ENCODE measurements at places on chromosomes 3 and 15. TPM values are rescaled to one million over a fixed set of nuclear protein-coding genes. Genes with fewer than 3 reads are reported as not detected.

Gene CHST14
- 18.0 TPM for total RNA-seq

Gene DNAH1
- 16.6 TPM for total RNA-seq

Gene C3orf85
- not detected for total RNA-seq

Gene CCRL2
- 6.3 TPM for total RNA-seq

Gene SERPINI2
- total RNA-seq: 0.55 TPM

Gene PLAAT1
- 0.96 TPM for total RNA-seq

Gene GOLGA8G
- not detected for total RNA-seq

Gene WWTR1
- total RNA-seq: 67.1 TPM

Gene NMB
- total RNA-seq: 9.1 TPM

Gene CCDC9B
- total RNA-seq: 56.5 TPM

Gene TKT
- total RNA-seq: 194 TPM

Gene LRRN1
- total RNA-seq: 4.7 TPM

Gene AQP9
- total RNA-seq: 0.49 TPM

Gene ZNF620
- total RNA-seq: 5.4 TPM

GRCh38 chr3:122716667-122717066 lies 36.0 kb downstream of the PARP14 start:
- DNase-seq: no peak

DNA sequence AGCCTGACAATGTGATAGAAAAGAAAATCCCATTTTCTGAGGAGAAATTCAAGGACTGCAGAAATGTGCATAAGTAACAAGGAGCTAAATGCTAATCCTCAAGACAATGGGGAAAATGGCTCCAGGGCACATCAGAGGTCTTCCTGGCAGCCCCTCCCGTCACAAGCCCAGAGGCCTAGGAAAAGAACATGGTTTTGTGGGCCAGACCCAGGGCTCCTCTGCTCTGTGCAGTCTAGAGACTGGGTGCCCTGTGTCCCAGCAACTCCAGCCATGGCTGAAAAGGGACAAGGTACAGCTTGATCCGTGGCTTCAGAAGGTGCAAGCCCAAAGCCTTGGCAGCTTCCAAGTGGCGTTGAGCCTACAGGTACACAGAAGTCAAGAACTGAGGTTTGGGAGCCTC lies 176.8 kb upstream of the SUCLG2 start:
- no peak for DNase-seq

DNA sequence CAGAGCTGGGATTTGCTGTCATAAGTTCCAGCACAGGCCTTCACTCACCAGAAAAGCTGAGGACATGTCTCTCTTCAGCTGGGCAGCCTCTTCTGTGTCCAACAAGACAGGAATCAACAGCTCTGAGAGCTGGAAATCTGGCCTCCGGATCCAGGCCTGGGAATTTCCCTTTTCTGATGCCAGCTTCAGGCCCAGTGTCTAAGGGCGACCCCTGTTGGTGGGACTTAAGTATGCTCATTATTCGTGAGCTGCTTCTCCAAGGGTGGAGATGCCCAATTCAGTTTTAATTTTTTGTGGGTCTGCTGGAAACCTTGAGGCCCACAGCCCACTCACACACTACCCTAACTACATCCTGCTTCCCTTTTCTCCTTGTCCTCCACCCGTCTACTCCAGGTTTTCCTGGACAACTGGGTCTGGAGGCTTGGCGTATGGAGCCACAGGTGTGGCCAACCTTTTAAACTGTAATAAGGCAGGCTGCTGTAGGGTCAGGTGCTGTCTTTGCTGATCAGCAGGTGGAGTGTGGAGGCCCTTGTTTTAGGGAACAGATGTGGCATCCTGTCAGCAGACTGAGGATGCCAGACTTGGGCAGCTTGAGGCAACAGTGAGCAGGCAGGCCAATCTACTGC lies 2.6 kb upstream of the CEMIP start:
- DNase-seq: peak; percentile 79

DNA sequence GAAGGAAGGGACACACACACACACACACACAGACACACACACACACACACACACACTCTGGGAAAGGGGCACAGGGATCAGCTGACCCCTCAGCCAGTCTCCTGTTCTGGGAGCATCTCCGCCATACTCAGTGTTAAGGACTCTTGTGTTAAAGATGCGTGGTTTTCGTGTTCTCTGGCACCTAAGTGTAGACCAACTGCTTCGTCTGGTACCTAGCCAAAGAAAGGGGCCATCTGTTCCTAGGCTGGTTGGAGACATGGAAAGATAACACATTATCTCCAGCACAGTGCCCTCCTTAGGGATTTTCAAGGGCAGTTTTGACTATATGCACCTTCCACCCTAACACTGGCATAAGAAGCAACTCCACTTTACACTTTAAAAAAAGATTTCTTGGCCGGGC lies 65.1 kb downstream of the EPHB1 start:
- no peak for DNase-seq

DNA sequence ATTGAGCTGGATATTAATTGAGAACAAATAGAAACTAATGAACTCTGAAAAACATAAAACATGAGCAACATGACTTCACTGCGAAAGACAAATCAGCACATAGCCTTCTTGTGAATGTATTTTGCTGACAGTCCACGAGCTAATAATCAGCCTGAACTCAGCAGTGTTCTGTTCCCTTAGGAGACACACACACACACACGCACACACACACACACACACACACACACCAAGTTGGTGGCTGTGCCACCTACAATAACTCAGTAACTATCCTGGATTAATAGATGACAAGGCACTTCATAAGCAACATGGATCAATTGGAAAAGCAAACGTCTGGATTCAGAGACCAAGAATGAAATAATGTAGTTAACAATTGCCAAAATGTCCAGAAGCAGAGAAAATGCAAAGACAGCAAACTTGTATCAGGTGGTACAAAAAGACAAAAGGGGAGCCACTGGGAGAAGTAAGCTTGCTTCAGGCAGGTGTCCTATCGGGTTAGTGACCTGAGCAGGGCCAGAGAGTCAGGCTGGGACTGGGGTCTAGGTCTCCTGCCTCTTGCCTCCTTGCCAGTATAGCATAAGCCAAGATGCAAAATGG lies 20.5 kb upstream of the UBE2Q2 start:
- no peak for DNase-seq

DNA sequence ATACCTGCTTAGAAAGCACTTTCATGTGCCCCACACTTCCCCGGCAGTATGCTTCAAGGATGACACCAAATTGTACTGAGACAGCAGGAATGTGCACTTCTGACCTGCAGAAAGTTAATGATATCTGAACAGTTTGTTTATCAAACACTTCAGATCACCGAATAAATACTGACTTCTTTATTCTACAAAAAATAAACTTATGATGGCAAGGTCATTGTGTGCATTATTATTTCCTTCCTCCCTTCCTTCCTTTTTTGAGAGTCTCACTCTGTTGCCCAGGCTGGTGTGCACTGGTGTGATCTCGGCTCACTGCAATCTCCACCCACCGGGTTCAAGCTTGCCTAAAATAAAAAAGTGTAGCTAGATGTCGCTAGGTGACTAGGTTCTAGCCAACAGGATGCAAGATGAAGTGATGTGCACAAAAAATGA lies 80.3 kb downstream of the FAIM start:
- DNase-seq: no peak

GRCh38 chr3:127536830-127537812 lies 53.4 kb downstream of the TPRA1 start:
- DNase-seq: no peak

- no peak for DNase-seq
Observed at GRCh38 chr3:47070770-47071169, 91.3 kb downstream of the NBEAL2 start.

DNA sequence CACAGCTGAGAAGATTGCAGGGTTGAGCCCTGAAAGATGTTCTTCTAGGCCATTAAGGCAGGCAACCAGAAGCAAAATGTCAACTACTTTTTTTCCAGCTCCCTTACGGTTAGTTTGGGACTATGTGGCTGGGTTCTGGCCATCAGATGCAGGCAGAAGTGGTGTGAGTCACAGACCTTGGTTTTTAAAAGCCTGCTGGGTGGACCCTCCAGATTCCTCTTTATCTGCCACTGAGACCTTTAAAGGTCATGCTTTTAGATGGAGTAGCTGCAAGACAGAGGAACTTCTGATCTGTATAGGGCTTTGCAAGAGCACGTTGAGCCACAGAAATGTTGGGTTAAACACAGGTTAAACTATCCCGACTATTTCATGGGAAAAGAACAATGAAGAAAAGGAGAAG lies 102.9 kb downstream of the CHST2 start:
- DNase-seq: no peak

DNA sequence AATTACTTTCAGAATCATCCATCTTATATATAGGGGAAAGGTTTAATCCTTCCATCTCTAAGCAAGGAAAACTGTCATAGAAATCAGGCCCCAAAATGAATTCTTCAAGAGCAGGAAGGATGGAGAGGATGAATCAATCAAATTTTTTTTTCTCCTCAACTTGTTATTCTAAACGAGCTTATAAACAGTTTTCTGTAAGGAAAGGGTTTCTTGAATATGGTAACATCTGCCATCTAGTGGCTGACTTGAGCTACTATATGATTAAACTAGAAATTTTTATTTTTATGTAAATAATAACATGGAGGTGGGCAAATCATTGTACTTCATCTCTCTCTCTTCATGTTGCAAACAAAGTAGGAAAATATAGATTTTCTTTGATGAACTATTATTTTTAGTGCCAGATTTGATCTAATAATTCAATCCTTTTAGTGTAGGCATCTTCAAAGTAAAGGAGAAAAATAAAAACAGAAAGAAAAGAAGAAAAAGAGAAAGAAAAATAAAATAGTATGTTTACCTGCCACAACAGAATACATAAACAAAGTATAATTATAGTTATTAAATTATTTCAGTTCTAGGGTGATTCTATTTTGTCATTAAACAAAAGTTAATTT lies 146.6 kb downstream of the SERPINI1 start:
- no peak for DNase-seq

- DNase-seq: no peak
Observed at GRCh38 chr3:177802151-177802900, 605.0 kb upstream of the TBL1XR1 start.

GRCh38 chr3:24432989-24433388 lies 61.7 kb downstream of the THRB start:
- no peak for DNase-seq

DNA sequence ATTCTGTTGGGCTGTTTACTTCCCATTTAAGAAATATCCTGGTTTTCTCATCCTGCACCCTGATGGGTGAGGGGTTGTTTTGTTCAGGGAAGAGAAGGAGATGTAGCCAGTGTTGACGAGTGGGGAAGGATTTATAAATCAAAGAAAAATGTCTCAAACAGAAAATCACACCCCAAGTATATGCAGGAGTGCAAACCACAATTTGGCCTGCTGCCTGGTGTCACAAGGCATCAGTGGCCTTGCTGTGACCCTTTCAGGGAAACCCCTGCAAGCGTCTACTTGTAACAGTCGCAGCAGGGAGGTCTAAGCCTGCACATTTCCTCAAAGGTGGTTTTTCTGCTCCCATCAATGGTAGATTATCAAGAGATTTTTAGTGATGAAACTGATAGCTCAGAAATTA lies 132.6 kb upstream of the LRRN1 start:
- no peak for DNase-seq

GRCh38 chr15:71116366-71116765 lies 1.1 kb downstream of the THSD4 start:
- no peak for DNase-seq

DNA sequence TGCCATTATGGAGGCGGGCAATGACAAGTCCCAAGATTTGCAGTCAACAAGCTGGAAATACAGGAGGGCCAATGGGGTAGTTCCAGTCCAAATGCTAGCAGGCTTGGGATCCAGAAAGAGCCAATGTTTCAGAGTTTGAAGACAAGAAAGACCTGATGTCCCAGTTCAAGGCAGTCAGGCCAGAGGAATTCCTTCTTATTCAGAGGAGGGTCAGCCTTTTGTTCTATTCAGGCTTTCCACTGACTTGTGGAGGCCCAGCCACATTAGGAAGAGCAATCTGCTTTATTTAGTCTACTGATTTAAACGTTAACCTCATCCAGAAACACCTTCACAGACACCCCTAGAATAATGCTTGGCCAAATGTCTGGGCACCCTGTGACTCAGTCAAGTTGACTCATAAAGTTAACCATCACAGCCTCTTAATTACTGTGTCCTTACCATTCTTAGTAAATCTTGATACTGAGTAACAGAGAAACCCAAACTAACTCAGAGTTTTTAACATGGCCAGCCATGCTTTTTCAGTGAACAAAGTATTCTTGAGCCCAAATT lies 50.9 kb upstream of the NPHP3 start:
- no peak for DNase-seq

DNA sequence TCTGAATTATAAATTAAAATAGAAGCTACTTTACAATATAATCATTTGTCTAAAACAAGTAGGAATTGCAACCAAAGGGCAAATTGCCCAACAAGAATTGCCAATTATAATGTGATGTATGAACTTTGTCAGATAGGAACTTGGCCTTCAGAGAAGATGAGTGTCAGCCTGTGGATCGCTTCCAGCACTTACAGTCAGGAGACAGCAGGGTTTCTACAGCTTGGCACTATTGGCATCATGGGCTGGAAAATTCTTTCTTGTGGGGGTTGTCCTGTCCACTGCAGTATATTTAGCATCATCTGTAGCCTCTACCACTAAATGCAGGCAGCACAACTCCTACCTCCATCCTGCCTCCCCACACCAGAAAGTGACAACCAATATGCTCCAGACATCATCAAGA lies 48.1 kb upstream of the CRBN start:
- DNase-seq: no peak

DNA sequence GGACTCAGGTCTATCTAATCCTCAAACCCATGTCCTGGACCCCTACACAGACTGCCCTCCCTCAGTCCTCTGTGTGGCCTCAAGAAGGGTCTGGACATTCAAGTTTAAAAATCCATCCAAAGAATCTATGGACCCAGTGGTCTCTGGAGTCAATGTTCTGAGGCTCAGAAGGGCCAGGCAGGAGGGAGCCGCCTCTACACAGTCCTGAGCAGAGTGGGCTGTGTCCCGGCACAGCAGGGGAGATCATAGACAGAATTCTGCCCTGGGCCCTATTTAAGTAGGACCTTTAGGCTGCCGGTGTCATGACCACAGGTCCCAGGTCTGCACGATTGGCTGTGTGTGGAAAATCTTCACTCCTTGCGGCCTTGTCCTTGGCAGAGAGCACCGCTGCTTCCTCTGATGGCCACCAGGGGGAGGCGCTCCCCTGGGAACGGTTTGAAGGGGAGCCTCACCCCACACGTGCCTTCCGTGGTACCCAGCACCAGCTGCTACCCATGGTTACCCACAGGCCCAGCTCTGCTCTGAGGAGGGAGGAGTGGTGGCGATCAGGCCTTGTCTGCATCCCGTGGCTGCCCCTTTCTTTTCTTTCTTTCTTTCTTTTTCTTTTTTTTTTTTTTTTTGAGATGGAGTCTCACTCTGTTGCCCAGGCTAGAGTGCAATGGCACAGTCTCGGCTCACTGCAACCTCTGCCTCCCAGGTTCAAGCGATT lies 37.9 kb downstream of the CHRD start:
- DNase-seq: peak; percentile 73

DNA sequence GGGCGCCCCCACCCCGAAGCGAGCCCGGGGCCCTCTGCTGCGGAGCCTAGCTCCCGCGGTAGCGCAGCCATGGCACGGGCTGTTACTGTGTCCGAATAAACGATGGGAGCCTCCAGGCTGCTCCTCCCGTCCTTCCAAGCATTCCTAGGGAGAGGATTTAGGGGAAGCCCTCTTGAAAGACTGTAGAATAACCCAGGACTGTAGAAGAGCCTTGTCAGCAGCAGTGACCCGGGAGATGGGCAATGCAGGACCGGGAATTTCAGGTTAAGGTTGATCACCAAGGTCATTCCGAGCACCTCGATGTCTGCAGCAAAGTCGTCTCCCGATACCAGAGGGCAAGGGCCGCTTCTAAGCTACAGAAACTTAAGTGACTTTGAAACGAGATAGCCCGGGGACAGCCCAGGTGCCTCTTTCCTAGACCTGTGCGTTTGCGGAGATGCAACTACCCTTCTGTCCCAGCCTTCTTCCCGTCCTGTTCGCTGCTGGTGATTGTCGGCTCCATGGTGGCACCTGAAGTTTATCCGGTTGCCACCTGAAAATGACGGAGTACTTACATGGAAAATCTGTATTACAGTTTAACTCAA lies 753 bp upstream of the MYO5A start:
- DNase-seq: no peak

All from ureter (tissue), 1 donor.